ENCODE measurements at places on chromosomes 11 and 22.

DNA sequence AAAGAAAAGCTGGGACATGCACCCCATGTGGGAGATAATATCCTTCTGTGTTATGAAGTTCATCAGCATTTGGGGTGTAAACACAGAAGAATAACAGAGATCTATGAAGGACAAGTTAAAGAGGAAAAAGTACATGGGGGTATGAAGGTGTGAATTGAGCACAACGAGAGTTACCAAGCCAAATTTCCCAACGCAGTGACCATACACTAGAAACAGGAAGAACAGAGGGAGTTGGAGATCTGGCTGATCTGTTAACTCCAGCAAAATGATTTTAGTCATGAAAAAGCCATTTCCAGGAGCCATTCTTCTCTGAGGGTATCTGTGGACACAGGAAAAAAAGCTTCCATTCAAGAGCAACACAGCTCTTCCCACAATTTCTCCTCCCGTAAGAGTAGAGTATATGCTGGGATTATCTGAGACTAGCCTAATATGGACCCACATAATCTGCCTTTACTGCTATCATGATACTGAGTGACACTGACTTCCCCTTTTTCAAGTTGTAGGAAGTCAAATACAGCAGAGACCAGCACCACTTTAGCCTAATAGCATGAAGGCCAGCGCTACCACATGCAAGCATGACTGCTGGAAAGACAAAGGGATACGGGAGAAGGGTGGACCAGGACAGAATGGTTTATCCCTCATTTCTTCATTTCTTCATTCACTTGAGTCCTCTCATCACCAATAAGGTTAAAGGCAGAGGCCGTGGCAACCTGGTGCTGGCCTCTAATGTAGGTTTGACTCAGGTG is 19.6 kb upstream of the OR8D2 start:
- DNase-seq: no peak

GRCh38 chr22:44029069-44029468 is 5.0 kb downstream of the PARVB start:
- no peak for DNase-seq

GRCh38 chr22:44839061-44839460 is 86.7 kb downstream of the ARHGAP8 start:
- DNase-seq: no peak

DNA sequence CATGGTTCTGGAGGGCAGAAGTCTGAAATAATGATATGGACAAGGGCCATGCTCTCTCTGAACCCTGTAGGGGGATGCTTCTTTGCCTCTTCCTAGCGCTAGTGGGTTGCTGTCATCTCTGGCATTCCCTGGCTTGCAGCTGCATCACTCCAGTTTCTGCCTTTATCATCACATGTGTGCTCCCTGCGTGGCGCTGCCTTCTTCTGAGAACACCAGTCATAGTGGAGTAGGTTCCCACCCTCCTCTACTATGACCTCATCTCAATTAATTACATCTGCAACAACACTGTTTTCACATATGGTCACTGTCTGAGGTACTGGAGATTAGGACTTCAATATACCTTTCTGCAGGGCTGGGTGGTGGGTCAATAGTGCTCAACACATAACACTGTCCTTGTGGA is 402.3 kb upstream of the NARS2 start:
- DNase-seq: no peak

GRCh38 chr11:78685156-78685555 is 110.5 kb upstream of the NARS2 start:
- no peak for DNase-seq

DNA sequence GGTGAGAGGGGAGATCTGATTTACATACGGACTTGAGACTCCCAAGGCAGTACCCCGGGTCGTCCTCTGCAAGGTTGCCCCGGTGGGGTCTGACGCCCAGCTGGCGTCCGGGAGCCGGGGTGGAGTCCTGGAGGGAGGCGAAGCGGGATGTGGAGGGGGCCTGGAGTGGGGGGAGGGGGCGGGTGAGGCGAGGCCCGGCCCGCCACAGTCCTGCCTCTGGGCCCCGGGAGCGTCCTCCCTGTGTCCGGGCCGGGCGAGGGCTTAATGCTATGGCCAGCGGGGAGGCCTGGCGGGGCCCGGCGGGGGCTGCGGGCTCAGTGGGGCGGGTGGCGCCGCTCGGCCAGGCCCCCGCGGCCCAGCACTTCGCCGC is 2.4 kb upstream of the MYBPC3 start:
- DNase-seq: no peak

DNA sequence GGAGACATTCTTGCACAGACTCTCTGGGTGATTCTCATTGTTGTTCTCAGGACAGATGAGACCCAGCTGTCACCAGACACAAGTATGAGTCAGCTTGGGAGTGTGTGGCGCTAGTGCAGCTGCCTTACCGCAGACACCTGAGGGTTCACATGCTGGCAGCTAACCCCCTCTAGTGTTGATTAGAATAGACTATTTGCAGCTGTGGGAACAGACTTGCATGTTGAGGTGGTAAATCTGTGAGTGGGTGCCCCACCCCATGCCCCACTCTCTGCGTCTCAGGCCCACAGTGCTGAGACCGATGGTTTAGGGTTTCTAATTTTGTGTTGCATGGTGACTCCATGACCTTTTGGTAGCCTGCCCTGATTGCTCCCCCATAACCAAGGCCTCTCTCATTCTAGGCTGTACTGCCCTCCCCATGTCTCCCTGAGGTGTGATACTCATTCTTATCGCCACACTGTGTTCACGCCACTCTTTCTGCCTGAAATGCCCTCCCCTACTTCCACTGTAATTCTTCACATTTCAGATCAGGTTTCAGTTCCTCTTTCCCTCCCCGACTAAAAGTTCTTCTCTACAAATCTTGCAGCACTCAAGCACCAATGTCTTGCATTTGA is 73.7 kb upstream of the KIRREL3 start:
- DNase-seq: no peak

DNA sequence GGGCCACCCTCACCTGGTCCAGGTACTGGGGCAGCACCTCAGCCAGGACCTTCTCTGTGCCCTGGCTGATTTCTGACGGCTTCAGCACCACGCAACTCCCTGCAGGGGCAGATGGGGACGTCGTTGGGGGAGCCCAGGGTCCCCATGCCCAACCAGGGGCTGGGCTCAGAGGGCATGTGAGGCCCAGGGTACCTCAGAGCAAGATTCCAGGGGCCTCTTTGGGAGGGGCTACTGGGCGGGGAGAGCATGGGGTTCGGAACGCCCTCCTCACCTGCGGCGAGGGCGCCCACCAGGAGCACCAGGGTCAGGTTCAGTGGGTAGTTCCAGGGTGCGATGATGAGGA is 8.1 kb downstream of the ALDH3B2 start:
- no peak for DNase-seq

GRCh38 chr22:27668828-27669797 is 132.4 kb downstream of the MN1 start:
- DNase-seq: no peak

DNA sequence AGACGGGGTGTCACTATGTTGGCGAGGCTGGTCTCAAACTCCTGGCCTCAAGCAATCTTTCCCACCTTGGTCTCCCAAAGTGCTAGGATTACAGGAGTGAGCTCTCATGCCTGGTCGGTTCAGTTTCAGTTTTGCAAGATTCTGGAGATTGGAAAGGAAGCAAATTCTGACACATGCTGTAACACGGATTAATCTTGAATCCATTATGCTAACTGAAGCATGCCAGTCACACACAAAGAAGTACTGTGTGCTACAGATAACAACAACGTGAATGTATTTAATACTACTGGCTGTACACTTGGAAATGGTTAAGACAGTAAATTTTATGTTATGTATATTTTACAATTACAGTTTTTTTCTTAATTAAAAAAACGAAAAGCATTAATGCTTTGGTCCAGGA is 107.6 kb downstream of the MED15 start:
- DNase-seq: no peak

- no peak for DNase-seq
These were observed 37.0 kb upstream of the LRRC55 start for GRCh38 chr11:57144531-57145320.

GRCh38 chr11:81644239-81644840 is 1089.3 kb downstream of the FAM181B start:
- DNase-seq: peak; percentile 37

- no peak for DNase-seq
These were observed 620.4 kb downstream of the BRD1 start for GRCh38 chr22:49207008-49208003.

GRCh38 chr11:13776134-13776815 is 107.8 kb downstream of the FAR1 start:
- peak; percentile 17 for DNase-seq

DNA sequence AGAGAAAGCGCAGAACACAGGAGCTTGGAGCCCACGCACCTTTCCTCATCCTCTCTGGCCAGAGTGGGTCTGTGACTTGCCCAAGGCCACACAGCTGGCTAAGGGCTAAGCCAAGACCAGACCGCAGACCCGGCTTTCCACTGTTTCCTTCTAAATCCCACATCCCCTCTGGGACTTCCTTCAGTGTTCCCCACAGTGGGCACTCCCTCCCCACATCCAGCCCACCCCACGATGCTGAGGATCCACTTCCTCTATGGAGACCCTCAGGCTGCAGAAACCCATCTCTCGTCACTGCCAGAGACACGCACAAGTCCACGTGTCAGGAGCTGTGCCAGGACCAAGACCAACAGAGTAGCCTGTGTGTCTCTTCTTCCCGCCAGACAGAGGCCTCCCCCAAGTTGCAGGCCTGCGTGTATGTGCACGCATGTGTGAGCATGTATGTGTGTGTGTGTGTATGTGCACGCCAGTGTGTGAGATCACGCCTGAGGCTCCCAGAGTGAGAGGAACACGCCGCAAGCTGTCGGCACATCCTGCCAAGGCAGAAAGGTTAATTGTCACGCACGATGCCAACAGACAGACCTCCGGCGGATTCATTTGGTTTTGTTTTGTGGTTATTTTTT is 21.6 kb downstream of the PDGFB start:
- peak; percentile 17 for DNase-seq

DNA sequence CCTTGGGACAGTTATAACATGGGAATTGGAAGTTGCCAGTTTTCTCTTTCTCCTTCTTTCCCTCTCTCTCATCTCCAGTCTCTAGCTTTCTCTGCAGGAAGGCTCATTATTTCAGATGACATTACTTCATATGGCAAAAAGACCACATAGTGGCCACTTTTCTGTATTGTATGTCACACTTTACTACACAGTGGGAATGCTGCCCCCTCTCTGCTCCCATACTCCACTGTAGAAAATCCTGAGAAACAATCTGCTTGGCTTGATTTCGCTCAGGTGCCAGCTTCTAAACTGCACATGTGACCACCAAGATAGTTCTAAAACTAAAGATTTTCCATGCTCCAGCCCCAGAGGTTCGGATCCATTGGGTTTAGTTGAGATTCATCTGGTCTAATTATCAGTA is 860.7 kb upstream of the CCDC90B start:
- no peak for DNase-seq

DNA sequence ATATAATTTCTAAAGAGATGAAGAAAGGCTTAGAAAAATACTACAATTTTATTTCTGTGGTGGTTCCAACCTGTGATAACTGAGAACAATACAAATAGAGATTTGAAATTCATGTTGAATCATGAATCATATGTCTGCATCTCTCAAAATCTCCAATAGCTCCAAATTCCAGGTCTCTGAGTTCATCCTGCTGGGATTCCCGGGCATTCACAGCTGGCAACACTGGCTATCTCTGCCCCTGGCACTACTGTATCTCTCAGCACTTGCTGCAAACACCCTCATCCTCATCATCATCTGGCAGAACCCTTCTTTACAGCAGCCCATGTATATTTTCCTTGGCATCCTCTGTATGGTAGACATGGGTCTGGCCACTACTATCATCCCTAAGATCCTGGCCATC is at the start of gene OR56B1:
TSS of gene OR56B1 (plus strand) at position 53 of the 400 bp plus-strand sequence. CDS start at position 122, 69 bp downstream.
- DNase-seq: no peak

- no peak for DNase-seq
These were observed 39.9 kb downstream of the CADM1 start for GRCh38 chr11:115464269-115464668.

DNA sequence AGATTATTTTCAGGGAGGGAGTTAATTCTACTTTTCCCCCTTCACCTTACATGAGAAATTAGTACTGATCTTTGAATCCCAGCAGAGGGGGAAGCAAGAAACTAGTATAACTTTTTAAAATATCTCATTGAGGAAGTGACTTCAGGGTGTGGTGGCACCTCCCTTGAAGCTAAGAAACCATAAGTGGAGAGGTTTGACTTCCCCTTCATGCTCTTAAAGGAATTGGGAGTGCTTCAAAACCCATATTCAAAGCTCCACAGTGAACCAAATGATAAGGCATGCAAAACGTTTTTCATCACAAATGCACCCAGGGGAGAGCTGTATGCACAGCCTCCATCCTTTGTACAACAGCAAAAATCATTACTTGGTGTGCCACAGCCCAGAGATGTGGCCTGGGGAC is 540 bp downstream of the MS4A14 start:
- no peak for DNase-seq

DNA sequence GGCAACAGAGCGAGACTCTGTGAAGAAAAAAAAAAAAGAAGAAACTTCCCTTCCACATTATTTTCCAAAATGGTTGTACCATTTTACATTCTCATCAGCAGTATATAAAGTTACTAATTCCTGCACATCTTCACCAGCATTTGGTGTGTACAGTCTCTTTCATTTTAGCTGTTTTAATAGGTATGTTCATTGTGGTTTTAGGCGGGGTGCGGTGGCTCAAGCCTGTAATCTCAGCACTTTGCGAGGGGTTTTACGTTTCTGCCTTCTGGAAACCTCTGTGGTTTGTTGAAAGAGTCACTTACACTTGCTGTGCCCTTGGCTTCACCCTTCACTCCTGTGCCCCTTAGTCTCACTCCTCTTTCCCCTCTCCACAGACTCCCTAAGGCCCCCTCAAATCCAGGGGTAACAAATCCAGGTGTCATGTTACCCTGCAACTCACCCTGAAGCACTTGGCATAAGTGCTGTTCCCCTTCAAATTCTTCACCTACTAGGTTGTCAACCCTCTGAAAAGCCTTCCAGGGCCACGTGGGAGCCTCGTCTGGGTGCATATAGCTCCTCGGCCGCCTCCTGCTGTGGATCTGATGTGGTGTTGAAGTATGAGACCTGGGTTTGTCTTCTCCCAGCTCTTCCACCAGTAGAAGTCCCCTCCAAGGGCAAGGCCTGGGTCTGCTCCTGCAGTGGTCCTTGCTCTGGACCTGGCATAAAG is 20.8 kb downstream of the TOB2 start:
- no peak for DNase-seq

GRCh38 chr11:113376156-113376555 is 11.4 kb upstream of the ANKK1 start:
- DNase-seq: no peak
